IMR-90 (cell line): ENCODE measurements at places on chromosomes 6 and 20. TPM values are rescaled to one million over a fixed set of nuclear protein-coding genes. Genes with fewer than 3 reads are reported as not detected.

FNDC1 gene
- not detected in 2 replicates for total RNA-seq

- no peak for DNase-seq
Measured at GRCh38 chr20:34023937-34024722, 30.4 kb downstream of the RALY start.

DNA sequence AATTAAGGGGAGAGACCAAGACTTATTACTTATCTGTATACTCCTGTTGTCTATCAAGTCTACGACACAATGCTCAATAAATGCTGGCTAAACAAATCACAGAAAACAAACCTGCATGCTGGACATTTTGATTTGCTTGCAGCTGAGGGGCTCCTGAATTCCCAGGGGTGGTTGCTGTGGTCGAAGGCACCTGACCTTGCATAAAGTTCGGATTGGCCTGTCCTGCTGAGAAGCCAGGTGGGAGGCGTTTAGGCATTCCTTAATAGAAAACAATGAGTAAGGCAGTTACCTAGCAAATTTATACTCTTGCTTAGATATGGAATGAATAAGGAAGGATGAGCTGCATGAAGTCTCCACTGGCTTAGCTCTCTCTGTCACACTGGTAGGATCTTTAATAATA is 50.5 kb downstream of the TP53INP2 start:
- no peak for DNase-seq

DNA sequence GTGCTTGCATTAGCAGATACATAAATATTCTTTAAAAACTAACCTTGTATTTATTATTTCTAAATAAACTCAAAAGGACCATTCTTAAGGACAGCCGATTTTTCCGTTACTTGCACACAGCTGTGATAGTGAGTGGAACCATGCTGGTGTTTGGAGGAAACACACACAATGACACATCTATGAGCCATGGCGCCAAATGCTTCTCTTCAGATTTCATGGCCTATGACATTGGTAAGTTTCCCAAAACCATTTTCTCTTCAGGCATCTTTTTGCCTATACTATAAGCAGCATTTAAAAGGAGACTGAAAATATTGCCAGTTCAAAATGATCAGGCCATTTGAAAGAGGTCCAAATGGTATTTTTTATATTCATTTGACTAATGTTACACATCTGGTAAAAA is 92.3 kb downstream of the ATRN start:
- peak; percentile 71 for DNase-seq

DNA sequence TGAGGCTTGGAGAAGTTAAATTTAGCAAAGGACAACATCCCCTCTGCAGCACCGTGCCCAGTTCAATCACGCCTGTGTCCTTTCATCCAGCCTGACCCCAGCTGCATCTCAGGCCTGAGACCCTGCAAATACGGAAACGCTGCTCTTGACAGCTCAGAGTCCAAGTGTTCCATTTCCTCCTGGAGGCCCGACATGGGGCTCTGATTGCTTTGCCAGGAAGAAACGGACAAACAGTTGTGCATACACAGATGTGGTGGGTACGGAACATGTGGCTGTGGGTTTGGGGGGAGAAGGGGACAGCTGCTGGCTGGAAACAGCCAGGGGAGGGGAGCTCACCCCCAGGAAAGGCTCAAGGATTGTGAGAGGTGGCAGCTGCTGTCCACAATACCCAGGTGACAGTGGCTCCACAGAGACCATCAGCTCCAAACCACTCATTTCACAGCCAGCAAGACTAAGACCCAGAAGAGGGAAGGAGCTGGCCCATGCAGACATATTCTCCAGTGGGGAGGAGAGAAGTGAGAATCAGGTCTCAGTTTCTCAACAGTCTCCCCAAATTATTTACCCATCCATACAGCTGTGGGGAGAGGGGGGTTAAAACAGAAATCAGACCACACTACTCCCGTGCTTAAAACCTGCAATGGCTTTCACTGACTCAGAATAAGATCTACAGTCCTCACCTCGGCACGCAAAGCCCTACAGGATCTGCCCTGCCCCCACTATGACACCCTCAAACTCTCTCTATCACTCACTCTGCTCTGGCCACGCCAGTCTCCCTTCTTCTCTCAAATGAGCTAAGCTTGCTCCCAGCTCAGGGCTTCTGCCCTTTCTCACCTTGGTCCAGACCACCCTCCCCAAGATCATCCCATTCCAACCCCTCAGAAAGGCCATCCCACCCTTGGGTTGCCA is 89.1 kb downstream of the PREX1 start:
- no peak for DNase-seq

DNA sequence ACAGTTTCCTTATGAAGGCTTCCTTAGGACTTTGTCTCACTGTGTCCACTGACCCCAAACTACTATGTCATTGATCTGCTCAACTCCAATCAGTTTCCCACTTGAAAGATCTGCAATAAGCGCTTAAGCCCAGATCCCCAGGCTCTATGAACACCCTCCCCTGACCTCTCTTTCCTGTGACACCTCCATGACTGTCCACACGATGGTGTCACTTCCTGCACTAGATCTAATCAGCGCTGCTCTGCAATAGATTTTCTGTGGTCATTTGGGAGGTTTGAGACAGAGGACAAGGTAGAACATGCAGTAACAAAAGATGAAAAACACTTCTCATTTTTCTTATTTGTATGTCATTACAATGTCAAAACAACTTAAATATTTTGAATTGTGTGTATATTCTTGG is 304.6 kb upstream of the AGPAT4 start:
- DNase-seq, result no peak

- no peak for DNase-seq
Measured at GRCh38 chr6:108757357-108757756, 90.9 kb upstream of the ARMC2 start.

DNA sequence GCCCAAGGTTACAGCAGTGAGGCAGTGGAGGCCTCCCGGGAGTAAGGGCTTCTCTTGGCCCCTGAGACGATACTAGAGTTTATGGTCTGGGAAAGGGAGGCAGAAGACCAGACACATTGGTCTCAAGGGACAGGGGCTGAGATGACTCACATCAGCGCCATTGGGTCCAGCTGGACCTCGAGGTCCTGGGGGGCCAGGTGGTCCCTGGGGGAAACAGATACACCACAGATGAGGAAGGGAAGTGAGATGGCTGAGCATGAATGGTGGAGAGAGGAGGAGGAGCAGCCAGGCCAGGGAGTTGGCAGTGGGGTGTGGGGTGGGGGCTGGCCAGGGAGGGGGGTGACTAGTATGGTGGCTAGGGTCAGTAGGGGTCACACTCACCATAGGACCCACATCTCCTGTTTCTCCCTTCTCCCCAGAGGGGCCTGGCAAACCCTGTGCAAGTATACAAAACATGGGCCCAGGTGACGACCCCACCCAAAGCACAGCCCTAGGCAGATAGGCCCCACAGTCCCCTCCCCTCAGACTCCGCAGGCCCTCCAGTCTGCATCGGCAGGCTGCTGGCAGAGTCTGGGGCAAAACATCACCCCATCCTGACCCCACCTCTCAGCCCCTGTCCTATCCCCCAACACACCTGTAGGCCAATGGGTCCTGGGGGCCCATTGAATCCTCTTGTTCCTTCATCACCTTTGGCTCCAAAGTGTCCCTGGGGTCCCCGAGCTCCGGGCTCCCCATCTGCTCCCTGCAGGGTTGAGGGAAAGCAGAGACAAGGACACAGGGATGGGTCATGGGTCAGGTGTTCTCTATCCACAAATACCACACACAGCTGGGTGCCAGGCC is 21.9 kb downstream of the COL11A2 start:
- DNase-seq, result no peak

GRCh38 chr20:58756450-58756775 is 63.8 kb downstream of the NPEPL1 start:
- no peak for DNase-seq

- peak; percentile 33 for DNase-seq
Measured at GRCh38 chr6:38367231-38367630, 272.5 kb downstream of the BTBD9 start.

GRCh38 chr20:38489181-38489580 is 16.5 kb downstream of the RALGAPB start:
- DNase-seq, result no peak

DNA sequence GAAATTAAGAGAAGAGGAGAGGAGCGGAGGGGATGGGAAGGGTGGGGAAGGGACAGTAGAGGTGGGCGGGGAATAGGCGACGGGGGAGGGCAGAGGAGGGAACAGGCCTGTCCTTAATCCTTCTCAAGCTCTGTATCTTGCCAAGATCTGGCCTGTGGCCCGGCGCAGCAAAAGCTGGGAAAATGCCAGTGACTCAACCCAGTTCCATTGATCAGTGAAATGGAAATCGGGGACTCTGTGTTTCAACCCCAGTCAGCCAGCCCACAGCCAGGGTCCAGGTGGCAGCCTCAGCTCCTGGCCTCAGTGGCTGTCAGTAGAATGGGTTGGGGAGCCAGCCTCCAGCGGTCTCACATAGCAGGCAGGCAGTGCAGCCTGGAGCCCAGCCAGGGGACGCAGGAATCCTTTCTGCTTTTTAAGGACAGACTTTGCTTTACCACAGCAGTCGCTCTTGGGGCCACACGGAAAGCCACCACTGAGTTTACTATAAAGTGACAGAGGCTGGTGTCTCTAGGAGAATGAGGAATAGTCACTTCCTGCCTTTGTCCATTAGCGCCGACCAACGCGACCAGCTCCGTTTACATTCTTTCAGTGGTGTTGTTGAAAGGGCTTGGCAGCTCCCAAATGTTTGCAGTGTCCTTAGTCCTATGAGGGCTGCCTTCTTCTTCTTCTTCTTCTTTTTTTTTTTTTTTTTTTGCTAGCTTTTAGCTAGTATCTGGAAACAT is 128.0 kb downstream of the RIN2 start:
- DNase-seq, result peak; percentile 61

GRCh38 chr6:42304053-42304712 is 86.5 kb upstream of the MRPS10 start:
- peak; percentile 31 for DNase-seq

DNA sequence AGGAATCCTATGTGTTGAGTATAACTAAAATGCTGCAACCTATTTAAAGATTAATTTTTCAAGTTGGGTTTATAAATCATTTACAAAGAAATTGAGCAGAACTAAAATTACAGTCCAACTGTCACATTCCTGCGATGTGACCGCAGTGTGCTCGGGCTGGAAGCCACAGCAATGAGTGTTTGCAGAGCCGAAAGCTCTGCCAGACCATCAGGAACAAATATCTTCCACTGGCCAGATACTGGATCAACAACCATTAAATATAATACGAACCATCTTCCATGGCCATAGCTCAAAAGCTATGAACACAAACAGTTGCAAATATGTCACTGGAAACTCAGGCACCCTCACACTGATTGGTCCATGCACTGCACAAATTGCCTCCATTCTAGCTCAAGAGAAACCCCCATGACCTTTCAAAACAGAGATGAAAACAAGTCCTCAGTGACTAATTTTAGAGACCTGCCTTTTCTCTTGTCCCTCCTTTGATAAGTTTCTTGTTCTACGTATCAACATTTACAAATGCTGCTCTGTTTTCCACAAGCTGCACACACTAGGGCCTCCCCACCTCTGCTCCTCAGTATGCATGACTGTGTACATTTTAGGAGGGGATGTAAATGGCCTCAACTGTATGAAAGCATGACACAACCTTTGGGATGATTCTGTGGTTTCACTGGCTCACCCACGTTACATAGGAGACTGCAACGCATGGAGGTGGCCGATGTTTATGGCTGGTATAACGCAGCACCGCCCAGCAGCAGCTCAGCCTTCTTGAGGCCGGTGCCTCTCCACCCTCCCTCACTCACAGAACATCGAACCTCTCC is 171.7 kb downstream of the WDR27 start:
- DNase-seq, result peak; percentile 80

DNA sequence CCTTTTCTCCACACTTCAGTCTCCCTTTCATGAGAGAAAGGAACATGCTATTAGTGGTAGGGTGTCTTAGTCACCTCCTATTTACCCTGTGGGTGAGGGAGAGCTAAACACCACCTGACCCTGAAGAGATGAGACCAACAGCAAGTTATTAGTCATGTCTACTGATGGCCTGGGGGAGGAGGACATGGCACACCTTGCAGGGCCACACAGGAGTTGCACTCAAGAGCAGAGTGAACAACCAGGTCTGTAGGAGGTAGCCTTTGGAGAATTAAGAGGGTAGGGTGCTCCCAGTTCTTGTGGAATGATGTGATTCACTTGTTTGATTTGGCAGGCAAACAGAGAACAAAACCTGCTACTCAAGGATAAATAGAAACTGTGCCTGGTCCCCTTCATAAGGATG is 82.7 kb upstream of the FABP7 start:
- DNase-seq, result peak; percentile 71

KCNQ2 gene
- not detected in 2 replicates for total RNA-seq
